CD4-positive, alpha-beta T cell treated with Interleukin-4 for 4 hours (primary cell): ENCODE measurements at places on chromosomes 5 and 9.

- DNase-seq: no peak
These were observed 31.8 kb downstream of the FABP6 start for GRCh38 chr5:160260881-160261815.

DNA sequence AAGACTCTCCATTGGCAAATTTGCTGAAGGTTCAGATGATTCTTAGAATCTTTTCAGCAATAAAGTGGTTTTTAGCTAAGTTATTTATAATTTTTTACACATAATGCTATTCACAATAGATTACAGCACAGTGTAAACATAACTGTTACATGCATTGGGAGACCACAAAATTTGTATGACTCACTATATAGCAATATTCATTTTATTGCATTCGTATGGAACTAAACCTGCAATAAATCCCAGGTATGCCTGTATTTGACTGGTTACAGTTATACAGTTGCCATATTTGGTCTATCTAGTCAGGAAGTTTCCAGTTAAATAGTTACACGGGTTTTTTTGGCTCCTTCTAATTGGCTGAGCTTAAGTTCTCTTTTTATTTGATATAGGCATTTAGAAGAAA is 220.8 kb downstream of the MRPS30 start:
- DNase-seq: no peak

GRCh38 chr5:4542145-4542778 is 597.9 kb upstream of the ADAMTS16 start:
- no peak for DNase-seq

GRCh38 chr5:135091286-135091685 is 57.3 kb upstream of the PITX1 start:
- DNase-seq: no peak

DNA sequence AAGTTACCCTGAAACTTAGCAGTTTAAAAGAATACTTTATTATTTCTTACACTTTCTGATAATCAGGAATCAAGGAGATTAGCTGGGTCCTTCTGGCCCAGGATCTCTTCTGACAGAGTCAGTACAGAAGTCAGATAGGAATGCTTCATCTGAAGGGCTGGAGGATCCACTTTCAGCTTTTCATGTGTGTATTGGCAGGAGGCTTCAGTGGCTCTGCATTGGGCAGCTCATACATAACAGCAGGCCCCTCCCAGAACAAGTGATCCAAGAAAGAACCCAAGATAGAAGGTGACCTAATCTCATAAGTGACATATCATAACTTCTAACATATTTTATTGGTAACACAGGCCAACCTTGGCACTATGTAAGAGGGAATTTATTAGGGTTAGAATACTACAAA is 258.4 kb downstream of the HCN1 start:
- DNase-seq: no peak

- DNase-seq: no peak
These were observed 259.1 kb downstream of the MLLT3 start for GRCh38 chr9:20363233-20363632.

GRCh38 chr9:76688471-76689238 is 75.6 kb upstream of the PCA3 start:
- no peak for DNase-seq

DNA sequence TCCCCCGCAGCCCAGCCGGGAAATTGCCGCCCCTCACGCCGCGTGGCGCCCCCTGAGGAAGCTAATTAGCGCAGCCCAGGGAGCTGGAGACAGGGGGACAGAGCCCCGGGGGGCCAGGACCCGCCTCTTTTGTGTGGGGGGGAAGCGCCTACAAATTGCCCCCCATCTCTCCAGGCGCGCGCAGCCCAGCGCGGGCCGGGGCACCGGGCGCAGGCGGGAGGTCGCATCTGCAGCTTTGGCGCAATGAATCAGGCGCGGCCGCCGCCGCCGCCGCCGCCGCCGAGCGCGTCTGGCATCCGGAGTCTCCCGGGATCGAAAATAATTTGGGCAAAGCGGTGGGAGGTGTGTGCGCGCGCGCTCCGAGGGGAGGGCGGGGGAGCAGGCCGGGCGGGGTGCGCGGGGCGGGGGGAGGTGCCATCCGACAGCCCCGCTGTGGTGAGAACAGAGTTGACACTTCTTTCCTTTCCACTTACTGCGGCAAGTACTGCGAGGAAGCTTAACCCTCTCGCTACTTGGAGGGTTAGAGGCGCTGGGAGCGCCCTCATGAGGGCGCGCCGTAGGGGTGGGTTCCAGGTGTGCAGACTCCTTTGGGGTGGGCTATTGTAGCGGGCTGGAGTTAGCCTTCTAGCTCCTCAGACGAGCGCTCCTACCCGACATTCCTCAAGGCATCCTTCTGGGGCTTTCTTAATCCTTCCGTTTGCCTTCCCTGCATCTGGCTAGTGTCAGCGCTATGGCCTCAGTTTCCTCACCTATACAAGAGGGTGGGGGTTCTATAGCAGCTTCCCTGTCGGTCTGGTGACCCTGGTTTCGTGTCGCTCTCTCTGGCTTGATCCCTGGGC is 63.1 kb downstream of the CXXC5 start:
- DNase-seq: peak; percentile 63

GRCh38 chr5:145990170-145990569 is 53.8 kb downstream of the SH3RF2 start:
- no peak for DNase-seq

DNA sequence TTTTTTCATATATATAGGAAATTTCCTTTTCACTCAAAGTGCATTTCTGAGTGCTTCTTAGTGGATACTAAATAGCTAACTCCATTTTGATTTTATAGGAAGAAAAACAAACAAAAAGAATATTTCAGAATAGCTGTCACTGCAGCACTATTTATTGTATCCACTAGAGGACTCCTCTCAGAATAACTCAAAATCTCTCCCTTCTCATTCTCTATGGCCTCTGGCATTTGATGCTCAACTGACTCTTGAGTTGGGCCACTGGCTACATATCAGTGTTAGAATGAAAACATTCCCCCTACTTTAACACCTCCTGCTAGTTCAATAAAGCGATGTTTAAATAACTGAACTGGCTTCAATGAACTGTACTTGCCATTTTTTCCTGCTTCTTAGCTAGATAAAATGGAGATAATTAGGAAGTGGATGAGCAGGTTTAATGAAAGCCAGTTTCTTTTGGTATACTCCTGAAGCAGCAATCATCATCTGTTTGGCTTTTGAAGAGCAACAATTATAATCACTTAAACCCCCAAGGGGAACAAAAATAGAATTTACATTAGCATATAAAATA is 16.6 kb upstream of the ELAVL2 start:
- no peak for DNase-seq

DNA sequence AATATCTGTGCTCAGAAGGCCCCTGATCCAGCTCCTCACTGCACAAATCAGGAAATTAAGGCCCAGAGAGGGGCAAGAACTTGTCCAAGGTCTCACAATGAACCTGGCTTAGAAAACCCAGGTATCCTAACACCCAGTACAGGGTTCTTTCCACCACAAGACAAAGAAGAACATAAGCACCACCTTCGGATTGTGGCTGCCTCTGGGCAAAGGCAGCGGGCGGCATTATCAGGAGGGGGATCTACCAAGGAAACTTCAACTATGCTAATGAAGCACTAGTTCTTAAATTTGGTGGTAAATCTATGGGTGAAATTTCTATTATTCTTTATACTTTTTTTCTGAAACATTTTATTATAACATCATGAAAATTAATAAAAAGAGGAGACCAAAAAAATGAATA is 17.9 kb downstream of the ANXA6 start:
- DNase-seq: peak; percentile 33

DNA sequence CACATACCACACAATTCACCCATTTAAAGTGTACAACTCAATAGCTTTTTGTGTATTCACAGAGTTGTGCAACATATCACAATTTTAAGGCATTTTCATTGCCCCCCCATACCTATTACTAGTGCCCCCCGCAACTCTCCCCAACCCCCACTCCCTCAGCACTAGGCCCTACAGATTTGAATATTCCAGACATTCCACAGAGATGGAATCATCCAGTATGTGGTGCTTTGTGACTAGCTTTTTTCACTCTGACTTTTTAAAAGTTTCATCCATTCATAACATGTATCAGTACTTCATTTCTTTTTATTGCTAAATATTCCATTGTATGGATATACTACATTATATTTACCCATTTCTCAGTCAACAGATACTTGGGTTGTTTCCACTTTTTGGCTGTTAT is 102.9 kb upstream of the LRRTM2 start:
- DNase-seq: no peak

- no peak for DNase-seq
These were observed 243.8 kb downstream of the CSNK1G3 start for GRCh38 chr5:123755653-123756317.

GRCh38 chr9:134485653-134486052 is 155.9 kb upstream of the COL5A1 start:
- DNase-seq: no peak

DNA sequence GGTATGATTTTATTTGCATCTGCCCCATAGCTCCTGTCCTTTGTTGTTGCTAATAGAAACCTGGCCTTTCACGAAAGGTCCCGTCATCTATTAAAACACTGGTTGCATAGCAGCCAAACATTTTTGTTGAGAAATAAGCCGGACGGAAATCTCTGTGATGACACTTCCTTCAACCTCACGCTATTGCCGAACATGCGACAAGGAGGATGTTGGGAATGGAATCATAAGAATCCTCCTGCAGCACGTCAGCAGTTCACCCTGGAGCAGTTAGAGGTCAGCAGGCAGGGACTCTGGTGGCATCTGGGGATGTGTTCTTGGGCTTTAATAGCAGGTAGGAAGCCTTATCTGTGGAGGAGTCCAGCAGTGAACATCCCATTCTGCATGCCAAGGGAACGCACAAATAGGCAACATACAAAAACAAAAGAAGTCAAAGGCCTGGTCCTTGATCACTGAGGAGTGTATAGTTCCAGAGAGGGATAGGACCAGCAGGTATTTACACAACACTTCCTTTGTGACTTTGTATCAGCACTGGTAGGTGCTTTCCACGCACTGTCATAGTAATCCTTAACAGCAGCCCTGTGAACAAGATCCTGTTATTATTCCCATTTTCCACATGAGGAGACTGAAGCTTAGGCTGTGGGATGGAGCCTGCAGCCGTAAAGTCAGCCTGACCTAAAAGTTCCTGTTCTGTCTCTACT is 33.4 kb downstream of the ARHGAP26 start:
- no peak for DNase-seq

DNA sequence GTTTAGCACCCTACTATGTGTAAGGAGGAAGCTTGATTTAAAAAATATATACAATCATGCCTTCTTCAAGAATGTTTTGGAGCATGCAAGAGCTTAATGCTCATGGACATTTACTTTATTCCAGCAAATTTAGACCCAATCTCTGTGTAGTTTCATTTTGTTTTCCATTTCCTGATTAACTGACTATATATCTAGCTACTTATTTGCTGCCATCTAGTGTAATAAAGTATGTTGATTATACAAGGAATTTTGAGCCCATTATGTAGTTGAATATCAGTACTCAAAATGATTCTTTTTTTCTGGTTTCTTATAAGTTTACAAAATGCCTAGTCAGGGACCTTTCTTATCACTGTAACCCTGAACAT is 100.0 kb upstream of the CCDC152 start:
- no peak for DNase-seq

GRCh38 chr9:113566016-113566711 is 102.6 kb downstream of the RGS3 start:
- DNase-seq: no peak

DNA sequence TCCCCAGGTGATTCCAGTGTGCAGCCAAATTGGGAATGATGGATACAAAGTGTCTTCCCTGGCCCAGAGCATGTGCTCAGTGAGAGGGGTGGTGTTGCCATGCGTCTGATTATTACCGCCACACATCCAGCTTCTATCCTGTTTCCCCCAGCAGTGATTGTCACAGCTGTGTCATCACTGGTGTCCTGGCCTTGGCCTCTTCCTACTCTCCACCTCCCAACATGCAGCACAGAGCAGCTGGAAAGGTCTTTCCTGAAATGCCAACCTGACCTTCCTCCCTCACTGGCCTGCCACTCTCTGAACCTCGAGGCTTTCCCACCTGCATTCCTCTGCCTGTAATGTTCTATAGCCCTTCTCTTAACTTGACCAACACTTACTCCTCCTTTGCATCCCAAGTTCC is 60.0 kb downstream of the TMOD1 start:
- no peak for DNase-seq

- DNase-seq: no peak
These were observed 60.5 kb upstream of the ANKRD33B start for GRCh38 chr5:10503321-10503720.

- DNase-seq: no peak
These were observed 69.3 kb downstream of the KCNIP1 start for GRCh38 chr5:170573114-170573513.

GRCh38 chr9:127102176-127102575 is 20.3 kb downstream of the ANGPTL2 start:
- no peak for DNase-seq

DNA sequence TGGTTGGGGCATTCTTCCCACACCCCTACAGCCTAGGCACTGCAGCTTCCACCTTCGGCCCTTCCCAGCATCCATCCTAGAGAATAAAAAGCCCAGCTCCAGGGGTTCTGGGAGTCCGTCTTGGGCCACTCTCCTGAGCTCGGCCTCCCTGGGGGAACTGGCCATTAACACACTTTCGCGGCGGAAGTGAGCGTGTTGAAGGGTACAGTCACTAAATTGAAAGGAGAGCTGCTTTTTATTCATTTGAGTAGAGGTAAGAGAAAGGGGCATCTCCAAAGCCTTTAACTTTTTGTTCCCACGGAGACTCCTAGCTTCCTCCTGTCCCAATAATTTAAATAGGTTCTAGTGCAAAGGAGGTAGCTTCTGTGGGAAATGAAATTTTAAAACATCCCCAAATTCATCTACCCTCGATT is 31.0 kb upstream of the NFIB start:
- DNase-seq: no peak

DNA sequence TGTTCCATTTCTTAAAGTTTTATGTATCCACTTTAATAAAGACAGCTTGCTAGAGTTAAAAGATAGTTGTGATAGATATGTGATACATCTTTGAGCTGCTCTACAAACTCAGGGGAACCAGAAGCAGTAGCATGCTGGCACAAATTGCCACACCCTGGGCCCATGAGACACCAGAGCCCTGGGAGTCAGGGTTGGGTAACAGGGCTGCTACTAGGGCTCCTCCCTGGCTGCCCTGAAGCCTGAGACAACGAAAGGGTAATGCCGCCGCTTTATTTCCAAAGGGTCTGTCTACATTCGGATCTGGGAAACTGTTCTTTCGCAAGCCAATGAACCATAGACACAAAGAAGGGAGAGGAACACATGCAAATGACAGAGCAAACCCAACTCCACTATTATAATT is 29.2 kb downstream of the PTPN3 start:
- no peak for DNase-seq

DNA sequence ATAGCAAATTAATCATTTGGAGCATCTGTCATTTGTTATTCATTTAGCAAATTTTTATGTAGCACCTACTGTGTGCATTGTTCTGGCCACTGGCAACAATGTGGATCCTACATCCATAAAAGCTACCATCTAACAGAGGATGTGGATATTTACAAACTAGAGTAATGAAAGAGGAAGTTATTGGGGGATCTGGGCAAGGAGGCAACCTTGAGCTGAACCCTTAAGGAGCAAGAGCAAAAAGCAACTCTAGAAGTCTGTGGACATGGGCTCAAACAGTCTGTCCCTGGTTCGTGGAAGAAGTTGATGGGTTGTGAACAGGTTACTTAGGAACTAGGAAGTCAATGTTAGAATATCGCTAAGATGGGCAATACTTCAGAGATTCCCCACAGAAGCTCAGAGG is 259.9 kb downstream of the SYK start:
- no peak for DNase-seq
